Large intestine (tissue), 12 donors: ENCODE measurements at places on chromosomes 7 and 10. TPM values are rescaled to one million over a fixed set of nuclear protein-coding genes. Genes with fewer than 3 reads are reported as not detected.

DNA sequence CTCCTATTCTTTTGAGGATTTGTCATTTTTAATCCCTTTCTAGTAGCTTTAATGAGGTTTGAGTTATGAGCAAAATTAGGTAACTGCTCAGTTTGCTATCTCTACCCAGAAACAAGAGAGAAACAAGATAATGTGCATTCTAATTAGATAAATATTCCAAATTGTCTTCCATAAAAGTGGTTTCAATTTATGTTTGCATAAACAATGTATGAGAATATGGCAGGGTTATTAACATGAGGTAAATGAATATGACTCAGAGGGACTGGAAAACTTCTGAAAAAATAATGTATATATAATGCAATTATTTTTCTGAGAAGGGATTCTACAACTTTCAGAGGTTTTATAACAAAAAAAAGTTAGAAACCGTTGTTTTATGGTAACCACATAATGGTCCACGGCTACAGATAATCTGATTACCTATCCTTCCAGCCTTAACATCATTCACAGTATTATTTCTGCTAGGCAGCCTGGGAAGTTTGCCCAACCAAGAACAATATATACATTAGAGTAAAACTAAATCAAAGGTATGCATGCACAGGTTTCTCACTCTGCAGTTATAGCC is 101.2 kb downstream of the CRPPA start:
- no peak for DNase-seq

DNA sequence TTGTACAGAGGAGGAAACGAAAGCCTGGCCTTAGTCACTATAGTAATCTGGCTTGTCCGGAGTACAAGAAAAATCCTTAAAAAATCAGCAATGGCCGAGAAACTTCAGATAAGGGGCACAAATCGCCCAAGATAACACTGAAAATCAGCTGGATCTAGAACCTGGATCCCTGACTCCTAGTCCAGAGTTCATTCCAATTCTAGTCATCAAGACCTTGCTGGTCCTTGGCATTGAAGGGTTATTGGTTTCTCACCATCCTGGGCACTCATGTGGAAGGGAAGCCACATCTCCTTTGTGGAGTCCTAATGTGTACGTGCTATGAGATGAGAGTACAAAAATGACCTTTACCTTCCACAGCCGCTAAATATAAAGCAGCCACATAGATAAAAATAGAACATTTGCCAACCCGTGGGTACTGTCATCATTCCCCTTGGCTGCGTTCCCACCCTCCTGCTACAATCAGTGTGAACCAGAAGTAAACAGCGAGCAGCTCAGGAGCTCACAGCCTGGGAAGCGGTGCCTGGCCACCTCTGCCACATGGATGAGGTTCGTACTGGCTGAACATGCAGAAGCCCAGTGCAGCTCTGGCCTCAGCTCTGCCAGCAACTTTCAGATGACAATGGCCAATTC is 116.0 kb upstream of the PDLIM1 start:
- DNase-seq: no peak

GRCh38 chr10:120999868-121000267 is 148.7 kb downstream of the WDR11 start:
- no peak for DNase-seq

DNA sequence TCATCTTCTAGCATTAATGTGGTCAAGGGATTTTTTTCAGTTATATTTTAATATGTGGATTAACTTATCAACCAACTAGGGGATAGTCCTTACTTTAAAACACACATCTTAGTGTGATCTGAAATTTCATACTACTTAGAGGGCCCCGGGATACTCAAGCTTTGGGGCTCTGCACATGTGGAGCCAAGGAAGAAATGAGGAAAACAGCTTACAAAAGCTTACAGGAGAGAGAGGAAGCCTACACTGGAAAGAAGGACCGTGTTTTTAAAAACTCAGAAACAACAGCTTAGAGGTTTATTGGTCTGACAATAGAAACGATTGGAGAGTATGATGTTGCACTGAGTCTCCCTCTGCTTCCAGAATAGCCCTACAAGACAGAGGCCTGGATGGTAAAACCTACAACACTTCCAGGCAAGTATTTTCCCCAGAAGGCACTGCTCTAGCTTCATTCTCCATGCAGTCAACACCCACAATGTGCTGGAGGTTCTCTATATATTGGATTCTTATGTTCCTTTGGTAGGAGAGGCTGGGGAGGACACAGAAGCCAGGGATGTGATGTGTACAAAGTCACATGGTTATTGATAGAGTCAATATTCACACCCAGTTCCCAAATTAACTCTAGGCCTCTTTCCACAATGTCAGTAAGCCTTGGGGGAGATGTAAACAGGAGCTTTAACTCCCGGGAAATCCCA is 47.3 kb downstream of the JCAD start:
- DNase-seq: no peak

- DNase-seq: no peak
Observed at GRCh38 chr10:108696792-108697477, 1226.4 kb downstream of the XPNPEP1 start.

GRCh38 chr7:40348126-40348728 is 213.4 kb downstream of the SUGCT start:
- no peak for DNase-seq

Gene LRIT1
- polyA plus RNA-seq: not detected

Gene MSS51
- 3.6 TPM for polyA plus RNA-seq

Gene FGFBP3
- polyA plus RNA-seq: 1.9 TPM

GRCh38 chr10:8121201-8121890 is 66.9 kb downstream of the GATA3 start:
- DNase-seq: no peak

DNA sequence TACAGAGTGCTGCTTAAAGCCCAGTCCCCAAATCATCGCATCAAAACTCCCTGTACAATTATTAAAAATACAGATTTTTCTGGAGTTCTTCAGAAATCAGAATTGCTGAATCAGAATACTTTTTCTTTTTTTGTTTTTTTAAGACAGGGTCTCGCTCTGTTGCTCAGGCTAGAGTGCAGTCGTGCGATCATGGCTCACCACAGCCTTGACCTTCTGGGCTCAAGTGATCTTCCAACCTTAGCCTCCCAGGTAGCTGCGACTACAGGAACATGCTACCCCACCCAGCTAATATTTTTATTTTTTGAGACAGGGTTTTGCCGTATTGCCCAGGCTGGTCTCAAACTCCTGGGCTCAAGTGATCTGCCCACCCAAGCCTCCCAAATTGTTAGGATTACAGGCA is 3.9 kb downstream of the BBIP1 start:
- DNase-seq: no peak

GRCh38 chr10:88033385-88033784 is 170.0 kb downstream of the PTEN start:
- DNase-seq: peak; percentile 76

DNA sequence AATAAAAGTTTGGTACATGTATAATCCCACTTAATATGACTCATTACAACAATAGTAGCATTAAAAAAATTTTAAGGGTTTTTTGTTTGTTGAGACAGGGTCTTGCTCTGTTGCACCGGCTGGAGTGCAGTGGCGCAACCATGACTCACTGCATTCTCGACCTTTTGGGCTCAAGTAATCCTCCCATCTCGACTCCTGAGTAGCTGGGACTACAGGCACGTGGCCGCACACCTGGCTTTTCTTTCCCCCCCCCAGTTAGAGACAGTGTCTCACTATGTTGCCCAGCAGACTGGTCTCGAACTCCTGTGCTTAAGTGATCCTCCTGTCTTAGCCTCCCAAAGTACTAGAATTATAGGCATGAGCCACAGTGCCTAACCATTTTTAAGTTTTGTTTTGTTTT is 40.7 kb downstream of the KMT2C start:
- DNase-seq: no peak

DNA sequence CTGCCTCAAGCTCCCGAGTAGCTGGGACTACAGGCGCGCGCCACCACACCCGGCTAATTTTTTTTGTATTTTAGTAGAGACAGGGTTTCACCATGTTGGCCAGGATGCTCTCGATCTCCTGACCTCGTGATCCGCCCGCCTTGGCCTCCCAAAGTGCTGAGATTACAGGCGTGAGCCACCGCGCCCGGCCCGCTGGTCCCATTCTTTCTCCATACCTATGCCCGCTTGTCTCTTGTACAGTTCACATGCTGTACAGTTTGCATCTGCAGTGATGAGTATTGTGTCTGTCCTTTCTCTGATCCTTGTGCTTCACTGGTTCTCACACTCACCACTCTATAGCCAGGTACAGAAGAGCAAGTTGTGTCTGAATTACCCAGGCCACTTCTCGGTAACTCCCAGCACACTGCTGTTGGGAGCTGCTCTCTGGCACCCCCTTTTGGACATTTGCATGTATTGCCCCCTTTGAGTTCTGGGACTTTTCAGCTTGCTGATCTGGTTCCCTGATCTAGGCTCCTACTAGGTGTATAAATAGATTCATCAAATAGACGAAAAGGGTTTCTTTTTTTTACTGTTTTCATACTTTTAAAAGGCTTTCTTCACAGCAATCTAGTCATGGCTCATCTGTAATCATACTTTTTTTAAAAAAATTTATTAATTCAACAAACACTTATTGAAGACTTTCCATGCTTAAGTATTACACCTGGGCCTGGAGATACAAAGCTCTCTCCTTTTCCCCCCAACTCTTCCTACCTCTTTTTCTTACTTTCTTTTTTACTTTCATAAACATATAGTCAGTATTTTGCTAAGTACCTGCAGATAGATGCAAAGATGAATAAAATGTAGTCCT is 53.5 kb downstream of the AOAH start:
- peak; percentile 56 for DNase-seq

DNA sequence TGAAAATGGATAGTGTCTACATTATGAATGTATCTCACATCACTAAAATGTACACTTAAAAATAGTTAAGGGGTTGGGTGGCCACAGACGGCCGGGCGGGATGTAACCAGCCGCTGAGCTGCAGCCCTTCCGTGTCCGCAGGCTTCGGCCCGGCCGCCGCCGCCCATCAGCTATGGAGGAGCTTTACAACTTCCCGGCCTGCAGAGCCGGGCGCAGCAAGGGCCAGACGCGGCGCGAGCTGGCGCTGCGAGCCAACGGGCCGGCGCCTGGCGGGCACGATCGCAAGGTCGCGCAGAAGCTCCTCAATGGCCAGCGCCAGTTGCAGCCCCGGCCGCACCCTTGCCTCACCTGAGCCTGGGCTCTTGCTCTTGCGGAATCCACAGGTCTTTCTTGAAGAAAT is 69.1 kb downstream of the KMT2C start:
- peak; percentile 22 for DNase-seq

DNA sequence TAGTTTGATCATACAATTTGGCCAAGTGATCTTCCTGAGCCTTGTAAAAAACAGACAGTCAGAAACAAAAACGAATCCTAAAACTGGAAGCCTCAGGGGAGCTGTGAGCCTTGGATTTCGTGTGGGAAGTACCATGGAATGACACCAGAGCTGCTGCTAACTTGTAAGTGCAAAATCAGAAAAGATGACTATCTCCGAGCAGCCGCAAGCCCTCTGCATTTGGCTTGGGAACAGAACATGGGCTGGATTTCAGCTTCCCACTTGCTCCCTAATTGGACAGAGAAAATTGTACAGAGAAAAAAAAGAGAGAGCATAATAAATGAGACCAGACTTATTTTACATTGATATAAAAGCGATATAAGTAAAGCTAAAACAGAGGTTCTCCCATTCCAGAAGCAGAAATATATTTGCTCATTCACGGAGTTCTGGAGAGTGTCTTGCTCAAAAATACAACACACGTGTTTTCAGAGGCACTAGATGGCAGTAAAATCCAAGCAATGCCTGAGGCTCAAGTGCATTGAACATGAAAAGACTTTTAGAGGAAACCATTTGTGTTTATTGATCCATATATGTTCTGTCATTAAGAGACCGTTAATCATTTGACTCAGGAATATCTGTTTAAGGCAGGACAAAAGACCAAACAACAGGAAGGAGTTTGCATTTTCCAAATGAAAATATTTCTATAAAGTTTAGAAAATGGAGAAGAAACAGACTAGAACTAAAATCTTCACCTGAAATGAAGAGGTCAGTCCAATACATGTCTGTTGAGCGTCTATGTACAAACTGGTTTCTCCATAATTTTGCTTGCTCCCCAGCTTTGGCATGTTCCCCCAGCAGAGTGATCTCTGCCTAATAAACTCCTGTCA is 78.3 kb upstream of the SLC26A5 start:
- DNase-seq: no peak

DNA sequence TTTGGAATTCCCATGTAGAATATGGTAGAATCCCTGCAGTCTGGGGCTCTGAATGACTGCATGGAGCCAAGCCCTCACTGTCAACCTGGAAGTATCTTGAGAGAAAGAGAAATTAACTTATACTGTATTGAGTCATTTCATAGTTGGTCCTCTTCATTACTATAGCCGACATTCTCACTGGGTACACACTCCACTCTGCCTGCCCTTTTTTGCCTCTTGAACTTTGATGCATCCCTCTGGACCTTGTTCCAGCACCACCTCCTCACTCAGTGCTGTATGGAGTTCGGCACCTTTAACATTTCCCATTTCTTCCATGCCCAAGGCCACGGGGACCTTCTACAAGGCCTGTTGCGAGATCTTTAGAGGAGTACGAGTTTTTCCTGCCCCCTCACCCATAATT is 4.6 kb upstream of the ARHGAP22 start:
- DNase-seq: no peak

- no peak for DNase-seq
Observed at GRCh38 chr7:104135760-104136558, 71.9 kb downstream of the ORC5 start.

Gene PIP
- not detected for polyA plus RNA-seq

Gene SEMA3D
- polyA plus RNA-seq: 14.4 TPM

DNA sequence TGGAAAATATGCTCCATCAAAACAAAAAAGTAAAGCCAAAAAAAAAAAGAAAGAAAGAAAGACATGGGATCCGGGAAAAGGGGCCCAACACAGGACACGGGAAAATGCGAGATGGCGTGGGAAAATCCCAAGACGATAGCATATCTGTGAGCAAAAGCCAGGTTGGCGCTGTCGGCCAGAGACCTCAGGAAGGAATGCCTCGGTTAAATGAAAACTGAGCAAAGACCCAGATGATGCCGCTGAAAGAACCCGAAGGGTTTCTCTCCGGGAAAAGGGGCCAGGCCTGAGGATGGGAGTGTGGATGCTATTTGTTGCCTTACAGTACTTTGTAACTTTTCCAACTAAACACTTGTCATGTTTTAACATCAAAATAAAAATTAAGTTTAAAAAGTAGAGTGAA is 49.5 kb upstream of the PPP2R2D start:
- DNase-seq: no peak

Gene PTPN12
- 47.6 TPM for polyA plus RNA-seq

DNA sequence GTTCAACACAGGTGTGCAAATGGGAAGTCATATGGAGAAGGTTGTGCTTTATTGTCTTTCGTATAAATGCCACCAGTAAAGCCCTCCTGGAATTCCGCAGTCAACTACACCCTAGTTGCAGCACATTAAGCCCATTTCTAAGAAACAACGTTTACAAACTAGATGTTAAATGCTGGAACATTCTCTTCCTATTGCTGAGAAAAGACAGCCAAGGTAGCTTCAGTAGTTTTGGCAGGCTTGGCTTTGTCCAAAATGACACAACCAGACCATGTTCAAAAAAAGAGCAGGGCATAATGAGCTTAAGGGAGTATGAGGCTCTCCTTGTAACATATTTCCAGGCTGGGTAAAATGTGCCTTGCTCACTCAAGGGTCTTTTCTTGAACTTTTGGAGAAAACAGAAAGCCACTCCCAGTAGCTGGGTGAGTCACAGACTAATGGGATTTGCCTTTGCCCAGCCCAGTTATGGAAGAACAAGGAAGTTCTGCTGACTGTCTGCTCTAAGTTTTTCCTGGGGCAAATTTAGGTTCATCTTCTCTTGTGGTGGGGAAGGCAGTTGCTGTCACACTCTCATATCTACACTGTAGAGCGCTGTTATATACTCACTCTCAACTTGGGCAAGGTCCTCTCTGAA is 238.7 kb downstream of the PLXNA4 start:
- DNase-seq: no peak

- no peak for DNase-seq
Observed at GRCh38 chr7:150476285-150476684, 25.9 kb downstream of the GIMAP8 start.

Gene SPOCK2
- 17.4 TPM for polyA plus RNA-seq

Gene STOX1
- 5.8 TPM for polyA plus RNA-seq

Gene IFIT5
- 13.3 TPM for polyA plus RNA-seq
